ENCODE measurements at places on chromosomes 6 and 20. TPM values are rescaled to one million over a fixed set of nuclear protein-coding genes. Genes with fewer than 3 reads are reported as not detected.
A peak's percentile ranks its signal among the peaks of the same experiment; 100 is the strongest.

- no peak for DNase-seq
Observed at GRCh38 chr20:58473453-58474425, 41.5 kb downstream of the APCDD1L start.

MAS1 gene
- under 0.01 TPM for total RNA-seq

DNA sequence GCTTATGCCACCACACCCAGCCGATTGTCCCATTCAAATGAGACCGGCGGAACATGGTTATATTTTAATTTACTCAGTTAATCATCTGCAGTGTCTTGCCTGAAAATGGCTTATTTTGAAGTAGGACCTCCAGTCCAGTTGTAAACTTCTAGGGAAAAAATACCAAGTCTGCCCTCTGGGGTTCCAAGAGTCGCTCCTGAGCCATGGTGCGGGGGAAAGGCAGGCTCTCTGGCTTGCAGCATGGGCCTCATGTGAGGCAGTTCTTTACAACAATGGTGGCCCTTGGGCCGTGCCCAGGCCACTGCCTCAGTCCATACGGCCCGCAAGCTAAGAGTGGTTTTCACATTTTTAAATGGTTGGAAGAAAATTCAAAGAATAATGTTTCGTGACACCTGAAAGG, 62.7 kb upstream of the XRN2 start:
- DNase-seq: no peak

GRCh38 chr20:62734881-62735280, 26.2 kb downstream of the NTSR1 start:
- no peak for DNase-seq

DNA sequence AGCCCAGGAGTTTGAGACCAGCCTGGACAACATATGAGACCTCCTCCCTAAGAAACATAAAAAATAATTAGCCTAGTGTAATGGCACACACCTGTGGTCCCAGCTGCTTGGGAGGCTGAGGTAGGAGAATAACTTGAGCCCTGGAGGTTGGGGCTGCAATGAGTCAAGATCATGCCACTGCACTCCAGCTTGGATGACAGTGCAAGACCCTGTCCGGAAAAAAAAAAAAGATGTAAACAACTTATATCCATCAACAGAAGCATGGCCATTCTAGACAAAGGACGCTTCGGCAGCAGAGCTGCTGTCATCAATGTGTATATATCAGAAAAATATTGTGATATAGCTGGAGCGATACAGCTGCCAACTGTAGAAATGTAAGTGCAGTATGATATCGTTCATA, 59.6 kb upstream of the ARID1B start:
- DNase-seq: no peak

DNA sequence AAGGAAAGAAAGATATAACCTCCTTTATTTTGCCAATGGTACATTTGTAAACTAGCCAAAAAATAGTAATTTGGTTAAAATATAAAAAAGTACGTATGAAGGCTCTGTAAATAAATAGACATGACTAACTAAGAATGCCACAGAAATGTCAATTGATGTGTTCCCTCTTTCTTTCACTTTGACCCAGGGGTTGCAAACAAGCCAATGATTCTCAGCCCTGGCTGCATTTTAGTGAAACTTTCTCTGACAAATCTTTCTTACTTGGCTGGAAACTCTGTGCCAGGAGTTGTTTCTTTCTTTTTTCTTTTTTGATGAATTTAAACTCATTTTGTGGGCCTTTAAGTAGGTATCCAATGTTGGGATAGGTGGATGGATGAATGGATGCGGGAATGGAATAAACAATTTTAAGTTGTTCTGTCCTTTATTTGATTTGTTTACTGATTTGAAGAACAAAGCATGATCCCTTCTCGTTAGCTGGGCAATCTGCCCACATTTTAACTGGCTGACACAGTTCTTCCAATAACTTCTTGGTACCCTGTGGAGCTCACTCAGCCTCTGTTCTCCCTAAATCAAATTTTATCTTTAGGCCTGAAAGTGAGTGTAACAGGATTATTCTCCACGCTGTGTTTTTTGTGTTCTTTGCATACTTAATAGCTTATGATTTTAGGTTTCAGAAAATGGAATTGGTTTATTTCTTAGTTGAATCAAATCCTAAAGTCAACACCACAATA, 58.6 kb upstream of the GCLC start:
- no peak for DNase-seq

PROKR2 gene
- not detected for total RNA-seq

DNA sequence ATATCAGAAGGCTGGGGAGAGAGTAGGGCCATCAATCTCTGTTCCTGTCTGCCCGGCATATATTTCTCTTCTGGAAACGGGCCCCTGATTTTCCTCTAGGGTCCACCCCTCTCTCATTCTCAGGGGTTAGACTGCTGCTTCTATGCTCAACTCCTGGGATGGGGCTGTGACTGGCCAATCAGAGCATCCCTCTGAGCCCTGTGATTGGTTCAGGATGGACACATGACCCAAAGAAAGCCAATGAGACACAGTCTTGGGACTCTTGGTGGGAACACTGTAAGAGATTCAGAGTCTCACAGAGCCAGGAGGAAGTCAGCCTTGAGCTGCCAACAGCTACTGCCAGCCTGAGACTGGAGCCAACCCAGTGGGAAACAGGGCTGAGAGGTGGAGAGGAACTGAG, 31.0 kb upstream of the KCNB1 start:
- DNase-seq: no peak

- no peak for DNase-seq
Observed at GRCh38 chr20:41214202-41214601, 76.9 kb downstream of the PLCG1 start.

TBXT gene
- total RNA-seq: not detected

DNA sequence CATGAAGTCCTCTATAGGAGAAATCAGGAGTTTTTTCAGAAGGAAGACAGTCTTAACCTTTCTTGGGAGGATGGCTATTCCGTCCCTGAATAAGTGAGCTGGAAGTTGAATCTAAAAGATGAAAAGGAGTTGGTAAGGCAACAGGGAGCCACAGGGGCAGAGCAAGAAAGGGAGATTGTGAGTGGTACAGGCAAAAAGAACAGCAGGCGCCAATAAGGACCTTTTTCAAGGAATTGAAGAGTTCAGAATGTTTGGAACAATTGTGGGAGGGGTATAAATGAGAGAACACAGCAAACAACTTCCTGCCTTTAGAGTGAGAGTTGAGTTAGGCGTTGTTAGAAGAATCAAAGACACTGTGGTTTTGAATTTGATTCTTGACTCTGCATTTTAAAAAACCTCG, 1003.7 kb downstream of the EPHA7 start:
- no peak for DNase-seq

DNA sequence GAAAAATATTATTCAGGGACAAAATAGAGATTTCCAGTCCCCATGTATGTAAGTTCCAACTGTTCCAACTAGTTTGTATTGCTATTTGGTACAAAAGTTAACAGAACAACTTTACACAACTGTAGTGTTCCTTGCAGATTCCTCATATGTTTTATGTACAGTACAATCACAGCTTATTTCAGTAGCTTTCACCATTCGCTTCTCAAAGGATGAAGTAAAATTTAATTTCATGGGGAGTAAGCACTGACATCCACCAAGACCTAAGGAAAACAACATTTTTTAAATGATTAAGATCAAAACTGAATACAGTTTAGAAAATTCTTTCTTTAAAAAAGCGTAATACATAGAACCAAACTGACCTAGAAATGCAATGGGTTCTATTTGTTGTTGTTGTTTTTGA, 24.6 kb downstream of the ZNF217 start:
- no peak for DNase-seq

SYNE1 gene
- 105 TPM for total RNA-seq

- DNase-seq: no peak
Observed at GRCh38 chr6:151482290-151482689, 11.5 kb upstream of the CCDC170 start.

CAP2 gene
- total RNA-seq: 1.2 TPM

GRCh38 chr6:34664256-34664971, 32.2 kb downstream of the ILRUN start:
- no peak for DNase-seq

GRCh38 chr20:47314647-47315338, 41.7 kb downstream of the ZMYND8 start:
- DNase-seq: no peak

DNA sequence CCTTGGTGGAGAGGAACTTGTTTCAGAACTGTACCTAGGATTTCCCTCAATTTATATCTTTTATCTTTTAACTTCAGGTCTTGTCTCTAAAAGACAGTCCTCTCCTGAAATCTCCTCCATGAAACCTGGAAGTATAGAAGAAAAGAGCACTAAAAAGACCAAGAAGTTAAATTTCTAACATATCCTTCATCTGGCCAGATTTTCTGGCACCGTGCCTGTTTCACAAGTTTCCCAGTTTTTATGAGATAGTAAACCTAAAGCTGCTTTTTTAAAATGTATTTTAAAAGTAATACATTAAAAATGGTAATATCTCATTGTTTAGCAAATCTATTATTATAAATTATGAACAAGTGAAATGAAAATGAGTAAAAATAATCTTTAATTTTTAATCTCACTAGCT, 348.3 kb upstream of the RSPO3 start:
- DNase-seq: no peak

DNA sequence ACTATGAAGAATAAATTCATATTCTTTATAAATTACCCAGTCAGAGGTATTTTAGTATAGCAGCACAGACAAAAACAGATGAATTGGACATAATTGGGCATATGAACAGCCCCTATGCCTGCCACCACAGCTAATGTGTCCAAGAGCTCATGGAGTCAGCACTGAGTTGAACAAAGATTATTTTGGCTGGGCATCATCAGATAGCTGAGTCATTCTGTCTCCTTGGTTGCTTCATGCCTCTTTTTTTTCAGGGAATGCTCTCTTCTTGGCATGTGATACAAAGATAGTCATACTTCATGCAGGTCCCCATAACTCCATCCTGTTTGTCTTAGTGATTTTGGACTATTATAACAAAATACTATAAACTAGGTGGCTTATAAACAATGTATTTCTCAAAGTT, 275.6 kb downstream of the TENT5A start:
- no peak for DNase-seq

PPDPF gene
- 25.1 TPM for total RNA-seq

- peak; percentile 48 for DNase-seq
Observed at GRCh38 chr6:37486121-37486839, 13.4 kb downstream of the CCDC167 start.

- no peak for DNase-seq
Observed at GRCh38 chr20:57747861-57748481, 38.2 kb upstream of the PMEPA1 start.

- no peak for DNase-seq
Observed at GRCh38 chr6:129543981-129544380, 166.0 kb downstream of the ARHGAP18 start.

DNA sequence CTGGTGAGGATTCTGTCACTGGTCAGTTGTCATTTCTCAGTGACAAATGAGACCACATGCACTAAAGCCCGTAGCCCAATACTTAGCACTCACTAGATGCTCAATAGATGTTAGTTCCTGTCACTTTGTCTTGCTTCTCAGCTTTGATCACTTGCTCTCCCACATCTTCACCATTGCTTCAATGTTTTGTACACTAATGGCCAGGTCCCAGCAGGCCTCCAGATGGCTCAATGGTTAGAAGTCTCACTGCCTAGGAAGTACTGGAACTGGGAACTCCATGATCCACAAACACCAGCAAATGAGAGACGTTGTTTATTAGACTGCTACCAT, 502.8 kb upstream of the JARID2 start:
- DNase-seq: no peak

ANKRD66 gene
- not detected for total RNA-seq

- DNase-seq: no peak
Observed at GRCh38 chr20:63196768-63197470, 19.0 kb downstream of the YTHDF1 start.

DNA sequence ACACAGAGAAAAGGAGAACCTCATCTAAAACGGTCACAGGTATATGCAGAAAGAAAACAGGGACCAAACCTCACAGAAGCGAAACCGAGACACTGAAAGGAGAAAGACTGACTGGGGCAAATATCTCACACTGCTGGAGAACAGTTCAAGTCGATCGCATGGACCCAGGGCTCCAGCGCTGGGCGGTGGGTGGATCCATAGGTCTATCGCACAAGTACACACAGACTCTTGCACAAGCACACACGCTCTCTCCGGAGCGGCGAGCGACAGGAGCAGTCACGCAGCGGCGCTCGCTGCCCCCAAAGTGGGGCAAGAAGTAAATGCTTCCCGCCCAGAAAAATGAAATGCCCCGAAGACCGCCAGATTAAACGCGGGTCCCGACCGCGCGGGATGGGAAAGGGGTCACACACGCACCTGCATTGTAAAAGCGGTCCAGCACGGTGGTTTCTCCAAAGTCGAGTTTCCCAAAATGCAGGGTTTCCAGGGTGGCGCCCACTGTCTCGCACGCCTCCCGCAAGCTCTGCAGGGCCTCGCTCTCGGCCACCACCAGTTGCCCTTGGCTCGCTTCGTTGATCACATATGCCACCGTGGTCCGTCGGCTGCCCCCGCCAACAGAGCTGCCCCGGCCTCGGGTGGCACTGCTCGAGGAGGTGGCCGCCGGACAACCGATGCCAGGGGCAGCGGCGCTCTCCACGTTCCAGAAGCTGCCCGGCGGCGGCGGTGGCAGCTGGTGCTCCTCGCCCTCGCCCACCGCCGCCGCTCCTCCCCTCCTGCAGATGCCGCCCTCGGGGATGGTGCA, 782 bp downstream of the MAP3K5 start:
- peak; percentile 73 for DNase-seq

- no peak for DNase-seq
Observed at GRCh38 chr6:105882121-105882803, 203.9 kb upstream of the PRDM1 start.

GRCh38 chr20:61706259-61706961, 359.3 kb downstream of the TAF4 start:
- no peak for DNase-seq

TREML2 gene
- total RNA-seq: 0.42 TPM

DNA sequence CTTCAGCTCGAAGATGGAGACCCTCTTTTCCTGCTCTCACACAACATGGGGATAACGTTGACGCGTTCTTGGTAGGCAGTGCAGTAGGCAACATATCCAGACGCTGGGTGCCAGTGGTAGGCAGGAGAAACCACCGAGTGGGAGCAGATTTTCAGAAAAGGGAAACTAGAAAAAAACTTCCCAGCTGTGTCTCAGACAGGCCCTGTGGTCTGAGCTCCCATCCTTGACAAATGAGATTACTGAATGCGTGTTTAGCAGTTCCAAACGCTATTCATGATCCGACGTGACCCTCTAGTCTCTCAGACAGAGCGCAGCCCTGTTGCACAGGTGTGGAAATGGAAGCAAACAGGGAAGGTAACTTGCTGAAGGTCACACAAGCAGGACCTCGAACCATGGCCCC, 83.9 kb upstream of the DUSP22 start:
- no peak for DNase-seq

- no peak for DNase-seq
Observed at GRCh38 chr20:5539691-5540090, 210.5 kb upstream of the SHLD1 start.

GRCh38 chr6:53691667-53692133, 26.1 kb upstream of the KLHL31 start:
- DNase-seq: no peak

- DNase-seq: no peak
Observed at GRCh38 chr20:4910951-4911350, 90.4 kb downstream of the SLC23A2 start.

Measured in liver (tissue), 10 donors.